ENCODE measurements at places on chromosomes 12 and 14.
A peak's percentile ranks its signal among the peaks of the same experiment; 100 is the strongest.

DNA sequence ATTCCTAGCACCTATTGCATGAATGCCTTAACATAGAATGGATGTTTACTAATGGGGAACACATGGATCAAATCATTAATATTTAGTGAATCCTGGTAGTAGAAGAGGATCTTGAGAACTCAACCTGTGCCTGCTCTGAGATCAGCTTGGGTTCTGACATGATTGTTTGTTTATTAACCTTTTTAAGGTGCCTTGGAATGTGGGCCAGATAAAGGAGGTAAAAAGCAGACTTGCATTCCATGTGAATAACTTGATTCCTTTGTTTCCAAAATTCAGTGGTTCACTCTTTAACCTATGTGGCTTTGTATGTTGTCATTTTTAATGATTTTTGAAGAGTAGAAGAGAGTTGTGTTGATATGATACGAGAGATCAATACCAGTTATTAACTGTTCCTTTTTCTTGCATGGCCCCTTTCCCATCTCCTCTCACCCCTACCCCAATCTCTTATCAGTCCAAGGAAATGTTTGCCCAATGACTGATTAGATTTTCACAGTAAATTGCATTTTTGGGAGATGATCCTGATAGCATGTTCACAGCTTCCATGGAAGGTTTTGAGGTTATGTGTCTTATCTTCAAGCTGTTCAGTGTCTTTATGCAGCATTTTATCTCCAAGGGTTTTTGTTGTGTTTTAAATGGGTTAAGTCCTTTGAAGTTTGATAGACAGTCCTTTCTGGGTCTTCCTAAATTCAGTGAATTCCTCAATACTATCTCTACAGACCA, 193.7 kb upstream of the FRMD6 start:
- DNase-seq = no peak

- no peak for DNase-seq
These were observed 38.5 kb upstream of the KCNK13 start for GRCh38 chr14:90023176-90023896.

DNA sequence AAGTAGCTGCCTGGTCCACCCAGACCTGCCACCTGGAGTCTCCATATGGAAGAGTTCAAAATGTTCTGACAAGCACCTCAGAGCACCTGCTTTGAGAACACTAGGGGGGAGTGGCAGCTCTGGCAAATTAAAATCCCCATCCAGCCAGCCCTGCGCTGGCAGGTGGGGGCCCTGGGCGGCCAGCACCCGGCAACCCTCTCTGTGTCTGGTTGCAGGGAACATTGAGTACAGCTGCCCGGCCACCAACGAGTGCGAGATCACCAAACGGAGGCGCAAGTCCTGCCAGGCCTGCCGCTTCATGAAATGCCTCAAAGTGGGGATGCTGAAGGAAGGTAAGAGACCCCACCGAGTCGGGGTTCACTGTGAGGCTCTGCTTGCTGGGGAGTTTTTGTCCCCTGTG, 86.4 kb downstream of the ESRRB start:
- no peak for DNase-seq

GRCh38 chr14:103803661-103804060, 43.7 kb downstream of the PPP1R13B start:
- DNase-seq = no peak

- no peak for DNase-seq
These were observed 2.8 kb upstream of the FITM1 start for GRCh38 chr14:24127673-24128072.

- DNase-seq = no peak
These were observed 43.9 kb downstream of the MVK start for GRCh38 chr12:109617491-109617890.

DNA sequence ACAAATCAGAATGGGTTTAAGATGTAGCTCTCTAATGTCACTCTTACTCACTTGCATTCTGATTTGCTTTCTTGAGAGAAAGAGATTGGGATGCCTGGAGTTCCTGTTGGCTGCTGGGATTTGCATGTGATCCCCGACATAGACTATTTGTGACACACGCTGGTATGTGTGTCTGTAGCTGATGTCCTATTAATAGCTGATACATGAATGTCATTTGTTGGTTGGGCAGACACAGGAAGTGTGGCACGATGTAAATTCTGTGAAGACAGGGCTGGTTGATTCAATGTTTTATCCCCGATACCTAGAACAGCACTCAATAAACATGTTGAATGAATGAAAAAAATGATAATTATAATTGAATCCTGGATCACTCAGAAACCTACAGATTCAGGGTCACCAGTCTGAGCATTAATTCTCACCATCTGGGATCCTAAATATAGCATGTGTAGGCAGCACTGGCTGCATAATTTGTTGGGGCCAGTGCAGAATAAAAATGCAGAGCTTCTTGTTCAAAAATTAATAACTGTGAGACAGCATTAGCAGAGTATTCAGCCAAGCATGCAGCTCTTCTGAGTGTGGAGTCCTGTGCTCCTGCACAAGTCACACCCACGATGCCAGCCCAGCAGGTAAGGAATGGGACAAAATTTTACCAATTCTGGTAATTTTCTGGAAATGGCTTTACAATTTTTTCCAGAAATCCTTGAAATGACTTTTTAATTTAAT, 35.5 kb upstream of the SOCS2 start:
- DNase-seq = no peak

DNA sequence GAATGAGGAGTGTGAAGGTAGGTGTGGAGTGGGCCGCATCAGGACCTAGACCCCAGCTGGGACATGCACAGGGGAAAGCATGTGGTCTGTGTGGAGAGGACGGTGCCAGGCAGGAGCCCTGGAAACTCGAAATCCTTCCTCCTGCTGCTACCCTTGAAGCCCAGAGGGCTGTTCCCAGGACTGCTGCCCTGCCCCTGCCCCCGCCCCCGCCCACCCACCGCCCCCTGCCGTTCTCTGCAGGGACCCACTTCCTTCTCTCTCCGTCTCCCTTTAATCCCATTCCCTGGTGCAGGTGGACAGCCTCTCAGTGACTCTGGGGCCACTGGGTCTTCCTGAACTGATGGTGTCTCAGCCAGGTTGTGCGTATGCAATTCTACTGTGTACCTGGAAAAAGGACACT, 8.0 kb downstream of the ITFG2 start:
- DNase-seq = no peak

- no peak for DNase-seq
These were observed 104.7 kb upstream of the RTL1 start for GRCh38 chr14:101008196-101008595.

DNA sequence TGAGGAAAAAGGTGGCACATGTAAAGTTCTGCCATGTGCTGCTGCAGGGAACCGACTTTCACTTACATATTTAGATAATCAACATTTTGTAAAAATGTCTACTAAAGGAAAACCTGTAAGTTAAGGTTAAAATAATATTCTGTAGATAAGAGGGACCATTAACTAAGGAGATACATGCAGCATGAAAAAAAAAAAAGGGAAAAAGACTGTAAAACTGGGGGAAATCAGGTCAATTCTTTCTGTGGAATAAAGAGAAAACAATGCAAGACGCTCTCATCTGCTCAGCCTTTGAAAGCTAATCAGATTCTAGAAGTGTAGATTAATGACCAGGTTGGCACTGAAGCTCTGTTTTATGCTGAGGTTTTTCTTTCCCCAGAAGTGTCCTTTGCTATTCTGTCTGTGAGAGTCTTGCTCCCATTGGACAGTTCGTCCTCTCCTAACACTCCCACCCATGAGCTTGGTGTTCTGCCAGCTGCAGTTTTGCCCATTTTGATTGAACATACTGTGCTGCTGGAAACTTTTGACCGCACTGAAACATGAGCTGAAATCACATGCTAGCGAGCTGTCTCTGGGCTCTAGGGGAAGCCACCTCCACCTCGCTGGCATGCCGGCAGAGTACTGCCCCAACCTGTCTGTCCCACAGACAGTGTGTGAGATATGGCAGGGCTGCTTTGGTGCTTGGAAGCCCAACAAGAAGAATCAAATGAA, 39.7 kb downstream of the PPTC7 start:
- DNase-seq = no peak

- DNase-seq = no peak
These were observed 162.4 kb downstream of the SLC5A8 start for GRCh38 chr12:101047652-101048051.

GRCh38 chr14:61678975-61679374, 16.3 kb upstream of the HIF1A start:
- no peak for DNase-seq

- DNase-seq = no peak
These were observed 30.6 kb downstream of the PPFIBP1 start for GRCh38 chr12:27554421-27555186.

GRCh38 chr14:75783184-75783583, 122.1 kb downstream of the TTLL5 start:
- no peak for DNase-seq

DNA sequence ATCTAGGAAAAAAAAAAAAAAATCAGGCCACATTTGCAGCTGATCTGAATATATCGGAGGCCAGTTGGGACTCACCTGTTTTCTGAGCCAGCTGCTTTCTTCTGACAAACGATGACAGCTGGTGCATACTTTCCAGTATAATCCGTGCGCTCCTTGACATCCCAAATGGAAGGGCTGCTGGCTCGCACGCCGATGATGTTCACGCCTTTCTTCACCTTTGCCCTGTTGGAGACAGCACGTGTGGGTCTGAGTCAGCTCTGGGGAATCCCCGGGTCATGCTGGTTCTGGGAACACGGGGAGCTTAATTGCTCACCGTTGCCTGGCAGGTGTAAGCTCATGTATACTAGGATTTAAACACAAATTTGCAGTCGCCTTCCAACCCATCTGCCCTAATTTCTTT, 372.8 kb downstream of the TMEM132D start:
- no peak for DNase-seq

DNA sequence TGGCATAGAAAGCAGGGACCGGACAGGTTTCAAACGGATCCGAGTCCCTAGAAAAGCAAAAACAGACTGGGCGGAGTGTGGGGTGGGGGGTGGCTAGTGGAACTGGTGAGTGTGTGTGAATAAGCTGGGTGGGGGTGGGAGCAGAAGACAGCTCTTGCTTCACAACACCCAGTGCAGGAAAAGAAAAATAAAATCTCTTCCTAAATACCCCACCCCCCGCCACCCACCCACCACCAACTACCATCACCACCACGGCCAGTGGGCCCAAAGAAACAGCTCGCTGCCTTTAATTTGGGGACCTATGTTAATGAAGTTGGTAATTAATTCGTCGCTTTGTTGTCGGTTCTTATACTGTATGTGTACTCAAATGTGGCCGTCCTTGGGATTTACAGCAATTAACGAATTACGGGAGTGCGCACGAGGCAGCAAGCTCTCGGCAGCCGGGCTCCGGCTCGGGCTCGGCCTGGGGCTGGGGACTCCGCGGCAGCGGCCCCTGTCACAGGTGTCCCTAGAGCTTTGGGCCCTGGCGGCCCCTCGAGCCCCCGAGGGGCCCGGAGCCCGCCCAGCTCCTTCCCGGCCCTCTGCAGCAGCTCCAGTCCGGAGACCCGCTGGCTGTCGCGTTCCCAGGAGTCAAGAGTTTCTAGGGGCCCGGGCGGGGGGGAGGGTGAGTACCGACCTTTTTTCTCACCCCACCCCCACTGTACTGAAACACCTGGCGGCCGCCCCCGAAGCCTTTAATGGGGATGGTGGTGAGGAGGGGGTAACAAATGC, 1.5 kb upstream of the OTX2 start:
- no peak for DNase-seq

- DNase-seq = no peak
These were observed 8.2 kb downstream of the SINHCAF start for GRCh38 chr12:31317471-31318395.

GRCh38 chr14:49194067-49194466, 392.1 kb downstream of the RPS29 start:
- no peak for DNase-seq

GRCh38 chr12:22043943-22044342, 2.1 kb upstream of the CMAS start:
- no peak for DNase-seq

- DNase-seq = peak; percentile 3
These were observed 70.4 kb downstream of the RCOR1 start for GRCh38 chr14:102662636-102663430.

- DNase-seq = peak; percentile 75
These were observed 2.3 kb downstream of the ARF3 start for GRCh38 chr12:48954841-48955501.

- no peak for DNase-seq
These were observed 49.2 kb downstream of the GUCY2C start for GRCh38 chr12:14647028-14647750.

- DNase-seq = no peak
These were observed 160.8 kb downstream of the GXYLT1 start for GRCh38 chr12:41983856-41984255.

DNA sequence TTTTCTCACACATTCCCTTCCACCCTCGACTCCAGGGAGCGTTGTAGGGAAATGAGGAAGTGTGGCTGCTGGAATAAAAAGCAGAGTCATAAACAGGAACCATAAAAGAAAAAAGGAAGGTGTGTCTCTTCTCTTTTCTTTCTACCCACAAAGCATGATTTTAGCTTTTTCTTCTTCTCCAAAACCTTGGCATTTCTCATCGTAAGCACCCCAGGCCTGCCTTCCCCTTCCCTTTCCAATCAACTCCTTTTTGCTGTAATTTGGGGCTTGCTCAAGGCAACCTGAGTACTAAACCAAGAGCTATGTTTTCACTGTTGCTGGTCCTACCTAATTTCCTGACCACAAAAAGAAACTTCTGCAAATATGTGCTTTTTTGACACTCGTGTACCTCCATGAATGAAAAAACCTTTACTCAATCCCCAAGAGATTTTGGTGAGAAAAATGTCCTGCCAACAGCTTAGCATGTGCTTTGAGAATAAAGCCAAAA, 9.2 kb downstream of the PLBD1 start:
- DNase-seq = peak; percentile 54

GRCh38 chr12:80157645-80158044, 58.3 kb downstream of the OTOGL start:
- no peak for DNase-seq

DNA sequence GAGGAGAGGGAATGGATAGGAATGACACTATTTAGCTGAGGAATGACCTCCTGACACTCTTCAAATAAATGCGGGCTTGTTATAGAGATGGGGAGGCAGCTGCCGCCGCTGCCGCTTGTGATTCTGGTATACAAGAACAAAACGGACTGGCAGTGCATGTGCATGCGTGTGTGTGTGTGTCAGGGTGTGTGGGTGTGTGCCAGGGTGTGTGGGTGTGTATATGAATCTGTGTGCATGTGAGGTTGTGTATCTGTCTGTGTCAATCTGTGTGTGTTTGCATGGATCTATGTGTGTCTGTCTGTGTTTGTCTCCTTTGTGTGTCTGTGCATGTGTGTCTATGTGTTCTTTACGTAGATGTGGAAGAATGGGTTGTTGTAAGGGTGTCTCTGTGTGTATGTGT, 26.0 kb upstream of the LHX5 start:
- DNase-seq = no peak

GRCh38 chr12:6536894-6537579, 2.7 kb downstream of the GAPDH start:
- DNase-seq = no peak

GRCh38 chr12:79895071-79895470, 39.8 kb downstream of the PPP1R12A start:
- DNase-seq = no peak

- DNase-seq = peak; percentile 57
These were observed 20.3 kb downstream of the PRICKLE1 start for GRCh38 chr12:42568952-42569915.

- DNase-seq = no peak
These were observed 8.1 kb downstream of the KRT18 start for GRCh38 chr12:52956987-52957386.

Data from inflammatory macrophage (primary cell).